ENCODE measurements at places on chromosomes 2 and 18. TPM values are rescaled to one million over a fixed set of nuclear protein-coding genes. Genes with fewer than 3 reads are reported as not detected.
A peak's percentile ranks its signal among the peaks of the same experiment; 100 is the strongest.

GRCh38 chr2:72924353-72925240, 7.3 kb downstream of the EMX1 start:
- DNase-seq = no peak

DNA sequence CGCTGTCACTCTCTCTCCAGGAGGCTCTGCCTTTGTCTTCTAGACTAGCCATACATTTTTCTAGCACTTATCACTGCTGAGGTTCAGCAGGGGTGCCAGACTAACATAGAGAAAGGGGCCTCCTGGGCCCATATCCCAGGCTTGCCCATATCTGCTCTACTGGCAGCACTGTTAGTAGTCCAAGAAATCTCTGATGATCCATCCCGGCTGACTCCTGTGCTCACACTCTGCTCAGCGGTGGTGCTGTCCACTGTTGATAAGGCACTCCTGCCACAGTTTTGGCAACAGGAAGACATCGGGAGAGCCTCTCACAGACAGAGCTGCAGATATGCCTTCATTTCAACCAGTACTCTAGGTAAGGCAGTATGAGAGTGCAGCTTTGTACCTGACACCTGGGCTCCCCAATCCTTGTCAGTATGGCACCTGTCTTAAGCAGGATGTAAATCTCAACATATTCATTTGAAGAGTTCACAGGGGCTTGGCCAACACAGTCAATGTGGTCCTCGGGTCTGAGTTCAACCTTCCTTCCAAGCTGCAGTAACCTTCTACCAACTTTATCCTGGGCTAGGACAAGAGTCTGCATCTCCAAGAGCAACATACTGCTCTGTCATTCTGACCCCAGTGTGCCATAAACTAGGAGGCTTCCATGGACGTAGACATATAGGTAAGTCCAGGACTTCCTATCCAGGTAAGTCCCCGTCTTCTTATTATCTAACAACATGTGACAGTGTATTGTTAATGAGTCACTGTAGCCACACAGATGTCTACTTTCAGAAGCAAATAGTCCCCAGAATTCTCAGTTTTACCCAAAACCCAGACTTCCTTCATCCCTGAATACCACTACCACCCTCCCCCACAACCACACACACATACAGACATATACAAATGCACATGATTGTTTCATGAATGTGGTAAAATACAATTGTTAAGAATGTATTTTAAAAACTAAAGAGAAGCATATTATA, 16.2 kb downstream of the KLF7 start:
- DNase-seq = no peak

- DNase-seq = no peak
Measured at GRCh38 chr2:96344011-96344410, 8.4 kb downstream of the NCAPH start.

DNA sequence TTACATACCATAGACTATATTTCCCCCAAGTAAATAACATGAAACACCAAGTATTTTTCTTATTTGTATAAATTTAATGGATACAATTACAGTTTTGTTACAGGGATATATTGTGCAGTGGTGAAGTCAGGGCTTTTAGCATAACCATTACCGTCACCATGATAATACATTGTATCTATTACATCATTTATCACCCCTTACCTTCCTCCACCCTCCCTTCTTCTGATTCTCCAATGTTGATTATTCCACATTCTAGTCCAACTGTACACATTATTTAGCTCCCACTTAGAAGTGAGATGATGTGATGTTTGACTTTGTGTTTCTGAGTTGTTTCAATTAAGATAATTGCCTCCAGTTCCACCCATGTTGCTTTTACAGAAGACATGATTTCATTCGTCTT, 35.2 kb upstream of the NETO1 start:
- DNase-seq = no peak

GRCh38 chr2:49621016-49621415, 466.7 kb upstream of the FSHR start:
- DNase-seq = no peak

DNA sequence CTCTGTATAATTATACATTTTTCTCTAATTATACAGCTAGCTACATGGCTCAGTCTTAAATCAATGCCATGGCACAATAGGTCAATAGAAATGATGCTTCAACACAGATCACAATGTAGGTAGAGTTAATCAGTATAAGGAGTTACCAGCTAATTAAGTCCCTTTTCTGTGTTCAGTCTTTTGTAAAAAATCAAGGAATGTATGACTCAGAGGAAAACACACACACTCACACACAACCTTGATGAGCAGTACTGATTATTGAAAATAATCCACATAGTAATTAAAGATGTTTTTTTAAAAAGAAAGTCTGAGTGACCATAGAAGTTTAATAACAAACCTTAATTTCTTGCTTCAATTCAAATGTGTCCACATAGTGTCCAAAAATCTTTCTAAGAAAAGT, 691.3 kb downstream of the LRP1B start:
- no peak for DNase-seq

DNA sequence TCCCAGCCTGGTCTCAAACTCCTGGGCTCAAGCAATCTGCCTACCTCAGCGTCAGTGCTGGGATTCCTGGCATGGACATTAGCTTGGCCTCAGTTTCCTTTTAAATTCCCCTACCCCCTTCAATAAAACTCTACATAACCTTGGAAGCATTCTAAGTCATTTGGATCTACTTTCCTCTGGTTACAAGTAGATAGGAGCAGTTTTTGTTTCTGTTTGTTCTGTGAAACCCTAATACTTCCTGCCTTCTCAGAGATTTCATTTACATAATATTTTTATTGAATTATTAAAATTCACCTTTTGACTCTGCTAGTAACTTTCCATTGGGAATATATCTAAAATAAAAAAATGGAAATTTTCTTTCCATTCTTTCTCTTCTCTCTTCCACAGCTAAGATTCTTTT, 25.9 kb downstream of the GIGYF2 start:
- no peak for DNase-seq

DNA sequence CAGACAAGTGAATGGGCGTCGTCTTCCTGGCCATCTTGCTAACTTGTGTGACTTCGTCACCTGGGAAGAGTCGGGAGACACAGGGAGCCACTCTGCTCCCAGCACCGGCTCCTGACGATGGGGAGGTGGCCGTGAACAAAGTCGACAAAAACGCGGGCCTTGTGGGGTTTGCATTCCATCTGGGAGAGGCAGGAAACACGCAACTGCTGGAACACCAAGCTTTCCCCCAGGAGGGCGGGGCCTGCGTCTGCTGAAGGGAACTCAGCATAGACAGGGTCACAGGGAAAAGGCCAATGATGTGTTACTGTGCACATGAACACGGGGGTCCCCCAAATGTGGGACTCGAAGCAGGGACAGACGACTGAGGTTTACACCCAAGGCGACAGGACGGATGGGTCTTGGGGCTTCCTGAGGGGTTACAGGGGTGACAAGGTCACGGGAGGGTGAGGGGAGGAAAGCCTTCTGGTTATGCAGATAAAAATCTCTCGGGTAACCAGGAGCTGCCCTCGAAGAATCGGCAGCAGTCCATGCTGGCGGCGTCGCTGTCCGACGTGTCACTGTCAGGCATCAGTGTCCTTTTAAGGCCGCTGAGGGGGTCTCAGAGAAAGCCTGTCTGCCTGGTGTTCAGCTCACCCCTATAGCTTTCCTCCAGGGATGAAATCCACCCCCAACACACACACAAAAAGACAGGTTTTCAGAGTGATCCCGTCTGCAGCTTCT, 28.2 kb upstream of the PRLH start:
- DNase-seq = no peak

DNA sequence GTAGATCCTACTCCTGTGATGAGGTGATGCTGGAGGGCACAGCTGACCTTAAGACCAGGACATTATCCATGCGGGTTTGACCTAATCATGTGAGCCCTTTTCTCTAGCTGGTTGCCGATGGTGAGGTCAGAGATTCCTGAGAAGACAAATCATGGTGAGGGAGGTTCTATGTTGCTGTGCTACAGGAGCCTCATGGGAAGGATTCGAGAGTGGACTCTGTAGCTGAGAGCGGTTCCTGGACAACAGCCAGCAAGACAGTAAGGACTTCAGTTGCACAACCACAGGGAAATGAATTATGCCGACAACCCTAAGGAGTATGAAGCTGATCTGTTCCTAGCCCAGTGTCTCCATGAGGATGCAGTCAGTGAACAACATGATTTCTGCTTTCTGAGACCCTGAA, 80.4 kb downstream of the EPB41L3 start:
- DNase-seq = peak; percentile 56

DNA sequence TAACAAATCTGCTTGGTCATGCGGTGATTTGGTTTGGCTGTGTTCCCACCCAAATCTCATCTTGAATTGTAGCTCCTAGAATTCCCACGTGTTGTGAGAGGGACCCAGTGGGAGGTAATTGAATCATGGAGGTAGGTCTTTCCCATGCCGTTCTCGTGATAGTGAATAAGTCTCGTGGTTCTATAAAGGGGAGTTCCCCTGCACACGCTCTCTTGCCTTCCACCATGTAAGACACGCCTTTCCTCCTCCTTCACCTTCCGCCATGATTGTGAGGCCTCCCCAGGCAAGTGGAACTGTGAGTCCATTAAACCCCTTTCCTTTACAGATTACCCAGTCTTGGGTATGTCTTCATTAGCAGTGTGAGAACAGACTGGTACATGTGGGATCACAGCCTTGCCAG, 36.7 kb downstream of the TRABD2A start:
- DNase-seq = no peak

GRCh38 chr18:50606609-50607008, 46.7 kb downstream of the MAPK4 start:
- DNase-seq = no peak

DNA sequence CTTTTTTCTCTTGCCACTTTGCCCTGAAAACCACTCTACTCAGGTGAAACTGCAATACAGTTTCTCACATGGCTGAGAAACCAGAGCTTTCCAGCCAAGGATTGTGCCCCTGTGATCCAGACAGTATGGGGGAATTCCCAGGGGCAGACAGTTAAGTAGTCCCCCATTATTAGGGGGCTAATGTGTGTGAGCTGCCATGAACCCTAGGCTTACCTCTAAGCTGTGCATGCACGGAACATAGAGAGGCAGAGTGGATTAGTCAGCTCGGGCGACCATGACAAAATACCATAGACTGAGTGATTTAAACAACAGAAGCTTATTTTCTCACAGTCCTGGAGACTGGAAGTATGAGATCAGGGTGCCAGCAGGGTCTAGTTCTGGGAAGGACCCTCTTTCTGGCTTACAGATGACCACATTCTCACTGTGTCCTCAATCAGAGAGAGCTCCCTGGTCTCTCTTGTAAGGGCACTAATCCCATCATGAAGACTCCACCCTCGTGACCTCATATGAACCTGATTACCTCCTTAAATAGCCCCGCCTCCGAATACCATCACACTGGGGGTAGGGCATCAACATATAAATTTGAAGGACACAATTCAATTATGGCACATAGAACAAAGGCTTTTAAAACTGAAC, 215.1 kb downstream of the EIPR1 start:
- no peak for DNase-seq

Gene AGXT
- total RNA-seq = 0.59 TPM

Gene TUBA3E
- total RNA-seq = not detected

Gene DNAJC27
- 3.7 TPM for total RNA-seq
